ENCODE measurements at places on chromosomes 6 and 20.

DNA sequence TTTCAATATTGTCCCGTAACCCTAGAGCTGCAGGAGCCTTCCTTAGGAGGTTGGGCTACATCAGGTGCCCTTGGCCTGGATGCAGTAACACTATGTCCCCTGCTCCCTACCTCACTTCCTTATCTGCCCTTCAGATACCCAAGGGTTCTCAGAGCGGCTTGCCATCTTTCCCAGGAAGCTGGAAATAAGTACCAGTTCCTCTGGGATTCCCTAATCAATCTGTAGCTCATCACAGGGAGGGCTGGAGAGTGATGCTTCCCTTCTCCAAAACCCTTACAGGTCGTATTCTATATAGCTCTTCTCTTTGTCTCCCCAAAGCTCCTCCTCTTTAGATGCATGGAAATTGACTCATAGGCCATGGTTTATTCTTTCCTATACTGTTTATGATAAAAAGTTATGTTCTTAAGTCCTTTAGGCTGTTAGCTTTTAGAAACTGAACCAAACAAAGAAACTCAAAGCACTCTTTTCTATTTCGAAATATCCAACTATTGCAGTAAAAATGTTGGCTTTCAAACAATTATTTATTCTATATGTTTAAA lies 4.2 kb downstream of the MYCT1 start:
- DNase-seq = no peak

GRCh38 chr6:25821341-25821740 lies 10.5 kb downstream of the SLC17A1 start:
- peak; percentile 50 for DNase-seq

DNA sequence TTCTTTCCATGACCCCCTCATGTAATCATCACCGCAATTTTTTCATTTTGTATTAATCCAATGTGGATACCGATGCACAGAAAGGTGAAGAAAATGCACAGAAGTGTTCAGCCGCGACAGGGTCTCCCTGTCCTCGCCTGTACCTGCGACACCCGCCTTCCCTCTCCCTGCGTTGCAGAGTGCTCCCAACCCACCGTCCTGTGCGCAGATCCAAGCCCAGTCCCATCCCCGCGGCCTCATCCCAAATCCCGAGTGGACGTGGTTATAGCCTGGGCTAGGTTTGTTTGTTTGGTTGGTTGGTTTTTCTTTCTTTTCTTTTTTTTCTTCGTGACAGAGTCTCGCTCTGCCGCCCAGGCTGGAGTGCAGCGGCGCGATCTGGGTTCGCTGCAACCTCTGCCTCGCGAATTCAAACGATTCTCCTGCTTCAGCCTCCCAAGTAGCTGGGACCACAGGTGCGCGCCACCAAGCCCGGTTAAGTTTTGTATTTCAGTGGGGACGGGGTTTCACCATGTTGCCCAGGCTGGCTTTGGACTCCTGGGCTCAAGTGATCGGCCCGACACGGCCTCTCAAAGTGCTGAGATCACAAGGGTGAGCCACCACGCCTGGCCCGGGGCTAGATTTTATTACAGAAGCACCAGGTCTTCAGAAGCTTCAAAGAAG lies 536 bp upstream of the RAET1G start:
- DNase-seq = no peak

DNA sequence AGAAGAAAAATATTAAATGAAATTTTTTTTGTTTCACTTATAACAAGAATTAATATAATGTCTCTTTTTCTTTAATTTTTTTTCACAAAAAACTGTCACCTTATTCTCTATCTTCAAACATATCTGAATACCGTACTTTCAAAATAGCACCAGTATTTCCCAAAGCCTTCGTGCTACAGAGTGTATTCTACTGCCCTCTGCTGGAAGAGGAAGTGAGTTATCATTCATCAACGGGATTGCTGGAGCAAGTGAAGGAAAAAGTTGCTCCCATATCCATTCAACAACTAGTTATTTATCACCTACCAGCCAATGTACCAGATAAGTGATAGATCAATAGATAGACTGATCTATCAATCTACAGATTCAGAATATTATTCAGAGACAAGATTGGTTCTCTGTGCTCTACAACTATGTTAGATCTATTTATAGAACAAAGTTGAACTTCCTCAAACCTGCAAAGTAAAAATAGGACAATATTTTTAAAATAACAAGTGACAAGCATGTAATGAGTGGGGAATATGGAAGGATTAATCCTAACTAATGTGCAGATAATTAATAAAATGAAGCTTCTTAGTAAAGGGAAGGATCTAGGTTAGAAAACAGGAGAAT lies 26.7 kb upstream of the TFAP2B start:
- peak; percentile 45 for DNase-seq

DNA sequence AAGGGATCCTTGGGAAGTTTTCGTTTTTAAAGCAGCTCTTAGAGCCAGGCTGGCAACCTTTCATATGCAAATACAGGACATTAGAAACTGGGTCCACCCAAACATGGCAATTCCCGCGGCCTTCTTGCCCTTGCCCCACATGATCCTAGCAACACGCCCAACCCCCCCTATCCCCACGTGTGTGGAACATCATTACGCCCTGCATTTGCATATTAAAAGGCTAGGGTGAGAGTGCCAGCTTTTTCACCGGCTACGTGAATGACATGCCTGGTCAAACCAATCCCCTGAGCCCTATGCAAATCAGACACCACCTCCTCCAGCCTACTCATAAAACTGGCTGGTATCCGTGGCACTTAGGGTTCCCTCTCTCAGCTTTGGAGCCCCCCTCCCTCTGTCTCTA lies 88.1 kb downstream of the TNFRSF21 start:
- DNase-seq = no peak

- no peak for DNase-seq
These were observed 1.5 kb downstream of the LIN28B start for GRCh38 chr6:104958178-104959025.

DNA sequence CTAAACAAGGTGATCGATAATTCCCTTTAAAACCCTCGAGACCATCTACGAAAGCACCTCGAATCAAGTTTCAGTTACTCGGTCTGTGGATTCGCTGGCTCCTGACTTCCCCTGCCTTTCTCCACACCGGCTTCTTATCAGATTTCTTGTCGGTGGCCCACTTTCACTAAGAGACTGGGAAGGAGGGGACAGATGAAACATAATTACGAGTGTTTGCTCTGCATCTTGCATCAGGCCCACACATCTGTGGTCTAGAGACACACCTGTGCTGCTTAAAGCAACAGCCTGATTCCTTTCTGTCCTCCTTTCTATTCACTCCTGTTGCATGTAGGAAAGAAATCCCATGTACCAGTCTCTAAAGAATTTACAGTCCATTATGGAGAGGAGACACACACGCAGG lies 37.7 kb downstream of the INSM1 start:
- DNase-seq = no peak

DNA sequence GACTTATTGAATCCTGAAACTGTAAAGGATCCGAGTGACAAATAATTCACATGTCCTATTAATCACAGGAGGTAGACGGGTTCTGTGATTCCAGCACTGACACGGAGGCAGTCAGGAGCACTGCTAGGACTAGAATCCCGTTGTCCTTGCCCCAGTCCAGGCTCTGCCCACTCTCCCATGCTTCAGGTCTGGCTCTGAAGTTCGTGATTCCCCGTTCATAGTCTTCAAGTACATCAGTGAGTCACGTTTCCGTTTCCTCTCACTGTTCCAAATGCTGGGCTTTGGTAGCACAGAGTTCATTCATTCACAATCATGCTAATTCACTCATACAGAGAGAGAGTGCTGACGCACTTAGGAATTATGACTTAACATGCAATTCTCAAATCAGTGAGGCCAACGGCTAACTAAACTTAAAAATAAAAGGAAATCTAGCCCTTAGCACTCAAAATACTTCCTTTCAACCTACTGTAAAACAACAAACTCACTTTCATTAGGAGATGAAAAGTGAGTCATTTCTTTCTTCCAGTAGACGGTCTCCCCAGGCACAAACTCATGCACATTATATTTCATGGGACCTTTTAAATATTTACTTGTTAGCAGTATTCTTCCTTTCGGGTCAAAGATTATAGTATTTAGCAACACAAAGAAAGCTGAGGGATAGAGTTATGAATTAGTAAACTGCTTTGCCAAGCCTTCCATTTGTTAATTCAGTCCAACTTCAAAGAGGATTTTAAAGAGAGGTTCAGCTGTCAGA lies 94.0 kb upstream of the NHSL1 start:
- DNase-seq = peak; percentile 90

DNA sequence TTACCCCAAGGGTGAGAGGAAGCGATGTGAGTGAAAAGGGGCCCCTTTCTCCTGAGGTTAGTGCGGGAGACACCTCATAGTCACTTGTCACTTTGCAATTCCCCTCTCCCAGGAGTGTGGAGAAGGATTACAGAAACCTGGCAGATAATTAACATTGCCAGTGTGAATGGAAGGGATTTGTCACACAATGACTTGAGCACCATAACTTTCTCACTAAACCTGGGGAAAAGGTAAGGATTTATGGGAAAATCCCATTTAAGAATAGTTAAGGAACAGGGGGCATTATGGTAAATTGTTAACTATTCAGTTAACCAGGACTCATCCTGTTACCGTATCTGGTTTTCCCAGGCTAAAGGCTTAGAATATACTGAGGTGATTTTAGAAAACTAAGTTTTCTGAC lies 219.5 kb upstream of the JAG1 start:
- DNase-seq = no peak

- DNase-seq = no peak
These were observed 67.3 kb downstream of the SCML4 start for GRCh38 chr6:107756660-107757355.

- no peak for DNase-seq
These were observed 553.7 kb downstream of the COL12A1 start for GRCh38 chr6:74651948-74652842.

DNA sequence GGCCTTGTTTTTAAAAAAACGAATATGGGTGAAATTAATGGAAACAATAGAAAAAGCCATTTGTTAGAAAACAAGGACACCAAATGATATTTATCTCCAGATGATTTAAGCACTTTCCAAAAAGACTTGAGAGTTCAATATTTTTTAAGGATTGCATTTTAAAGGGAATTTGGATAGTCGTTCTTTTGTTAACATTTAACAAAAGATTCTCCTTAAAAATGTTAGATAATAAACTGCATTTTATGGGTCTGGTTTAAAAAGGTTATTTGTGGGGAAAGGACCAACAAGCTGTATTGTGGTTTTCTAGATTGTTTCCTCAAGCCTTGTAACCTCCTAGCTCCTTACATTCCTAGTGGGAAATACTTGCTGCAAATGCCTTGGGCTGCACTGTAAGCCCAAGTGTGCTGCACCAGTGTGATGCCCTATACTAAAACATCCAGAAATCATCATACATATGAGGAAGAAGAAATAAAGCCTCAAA lies 1.5 kb upstream of the PHIP start:
- DNase-seq = no peak

All from activated CD4-positive, alpha-beta T cell treated with anti-CD3 and anti-CD28 coated beads, Interleukin-2, amount 50 U/mL, for 16 hours (primary cell).